ENCODE measurements at places on chromosomes 3 and 15.

GRCh38 chr3:41002104-41002503 is 197.2 kb upstream of the CTNNB1 start:
- DNase-seq = no peak

- DNase-seq = no peak
Measured at GRCh38 chr3:185837414-185837813, 12.6 kb upstream of the IGF2BP2 start.

DNA sequence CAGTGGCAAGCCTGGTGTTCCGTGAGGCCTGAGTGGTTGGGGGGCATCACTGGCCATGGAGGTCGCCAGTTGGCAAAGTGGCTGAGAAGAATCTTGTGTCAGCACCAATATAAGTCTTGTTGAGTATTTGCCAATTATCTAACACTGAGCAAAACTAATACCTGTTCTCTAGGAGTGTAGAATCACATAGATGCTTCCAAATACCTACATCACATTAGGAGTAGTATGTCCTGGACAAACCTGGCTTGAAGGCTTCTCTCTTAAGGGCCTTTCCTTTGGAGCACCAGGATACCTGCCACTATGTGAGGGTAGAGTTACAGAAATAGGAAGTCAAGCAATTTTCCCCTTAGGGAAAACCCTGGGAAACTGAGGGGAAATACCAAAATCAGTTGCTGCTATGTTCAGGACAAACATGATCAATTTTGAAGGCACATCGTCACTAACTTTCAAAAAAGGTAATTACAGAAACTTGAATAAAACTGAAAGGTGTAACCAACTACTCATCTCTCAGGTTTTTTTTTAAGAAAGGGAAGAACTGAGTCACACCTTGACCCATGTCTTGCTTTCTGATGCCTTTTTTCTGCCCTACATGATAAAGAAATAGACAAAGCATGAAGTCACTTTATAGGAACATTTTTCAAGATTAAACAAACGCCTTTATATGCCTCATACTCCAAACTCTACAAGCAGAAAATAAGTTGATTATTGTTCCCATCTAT is 100.4 kb downstream of the IMPG2 start:
- DNase-seq = no peak

GRCh38 chr15:71133747-71134472 is 18.6 kb downstream of the THSD4 start:
- no peak for DNase-seq

DNA sequence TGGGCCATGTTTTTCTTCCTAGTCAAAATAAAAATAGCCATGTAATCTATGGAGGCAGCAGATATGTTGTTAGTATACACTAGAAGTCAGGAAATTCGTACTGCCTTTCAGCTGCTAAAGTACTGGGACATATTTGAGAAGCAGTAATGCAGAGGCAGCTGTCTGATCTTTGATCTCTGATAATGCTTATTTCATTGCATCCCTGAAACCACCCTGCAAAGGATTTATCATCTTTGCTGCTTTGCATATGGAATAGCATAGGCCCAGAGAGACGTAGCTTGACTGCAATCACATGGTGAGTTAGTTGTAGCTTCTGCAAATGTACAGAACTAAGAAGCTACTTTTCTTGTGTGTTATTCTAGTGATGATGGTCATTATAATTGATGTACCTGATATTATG is 52.4 kb downstream of the RBM6 start:
- no peak for DNase-seq

- DNase-seq = no peak
Measured at GRCh38 chr3:132283440-132283839, 33.8 kb upstream of the ACP3 start.

DNA sequence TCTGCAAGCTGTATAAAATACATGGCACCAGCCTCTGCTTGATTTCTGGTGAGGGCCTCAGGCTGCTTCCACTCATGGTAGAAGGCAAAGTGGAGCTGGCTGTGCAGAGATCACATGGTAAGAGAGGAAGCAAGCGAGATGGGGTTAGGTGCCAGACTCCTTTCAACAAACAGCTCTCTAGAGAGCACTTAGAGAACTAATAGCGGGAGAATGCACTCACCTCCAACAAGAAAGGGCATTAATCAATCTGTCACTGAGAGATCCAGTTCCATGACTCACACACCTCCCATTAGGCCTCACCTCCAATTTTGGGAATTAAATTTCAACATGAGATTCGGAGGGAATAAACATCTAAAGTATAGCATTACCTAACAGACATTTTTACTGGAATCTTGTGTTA is 644.1 kb upstream of the ARRDC4 start:
- no peak for DNase-seq

GRCh38 chr15:83109532-83109931 is 2.1 kb downstream of the TM6SF1 start:
- no peak for DNase-seq

- no peak for DNase-seq
Measured at GRCh38 chr3:148796799-148797198, 30.8 kb upstream of the CPB1 start.

DNA sequence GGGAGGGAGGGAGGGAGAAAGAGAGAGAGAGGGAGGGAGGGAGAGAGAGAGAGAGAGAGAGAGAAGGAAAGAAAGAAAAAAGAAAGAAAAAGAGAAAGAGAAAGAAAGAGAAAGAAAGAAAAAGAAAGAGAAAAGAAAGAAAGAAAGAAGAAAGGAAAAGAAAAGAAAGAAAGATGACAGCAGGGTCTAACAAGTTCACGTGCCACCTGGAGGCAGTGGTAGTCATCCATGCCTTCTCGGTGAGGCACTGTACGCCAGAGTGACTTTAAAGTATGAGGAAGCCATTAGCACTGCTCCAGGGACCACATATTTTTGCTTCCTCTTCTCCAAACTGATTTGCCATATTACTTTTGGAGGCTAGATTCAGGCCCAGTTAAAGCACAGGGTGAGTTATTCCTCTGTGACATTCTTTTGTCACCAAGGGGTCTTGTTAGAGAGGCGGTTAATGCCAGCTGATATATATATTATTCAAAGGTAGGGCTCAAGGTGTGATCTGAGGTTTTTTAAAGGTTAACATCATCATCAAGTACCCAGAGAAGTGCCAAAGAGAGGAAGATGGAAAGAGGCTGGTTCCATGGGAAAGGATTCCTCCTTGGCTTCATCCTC is at the start of gene HTR3D:
TSS of gene HTR3D (plus strand) at position 556 of the 606 bp plus-strand sequence. CDS start at position 556, 0 bp downstream.
- DNase-seq = peak; percentile 81

GRCh38 chr15:101391431-101391830 is 96.4 kb upstream of the SNRPA1 start:
- no peak for DNase-seq

DNA sequence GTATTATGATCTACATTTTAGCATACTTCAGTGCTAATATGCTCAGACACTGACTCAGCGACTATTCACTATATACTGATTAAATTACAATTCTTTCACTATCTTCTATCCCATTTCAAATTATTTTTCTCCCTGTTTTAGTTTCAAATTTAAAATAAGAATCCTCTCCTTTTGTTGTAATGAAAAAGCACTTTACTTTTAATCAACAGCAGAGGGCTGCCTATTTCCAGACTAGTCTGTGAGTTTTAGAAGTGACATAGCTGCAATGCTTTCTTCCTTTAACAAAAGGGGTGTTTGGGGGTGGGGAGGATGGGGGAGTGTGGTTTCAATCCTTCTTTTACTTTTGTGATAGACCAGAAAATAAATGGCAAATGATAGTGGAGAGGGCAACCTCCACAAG is 2.4 kb downstream of the NEDD4 start:
- no peak for DNase-seq

DNA sequence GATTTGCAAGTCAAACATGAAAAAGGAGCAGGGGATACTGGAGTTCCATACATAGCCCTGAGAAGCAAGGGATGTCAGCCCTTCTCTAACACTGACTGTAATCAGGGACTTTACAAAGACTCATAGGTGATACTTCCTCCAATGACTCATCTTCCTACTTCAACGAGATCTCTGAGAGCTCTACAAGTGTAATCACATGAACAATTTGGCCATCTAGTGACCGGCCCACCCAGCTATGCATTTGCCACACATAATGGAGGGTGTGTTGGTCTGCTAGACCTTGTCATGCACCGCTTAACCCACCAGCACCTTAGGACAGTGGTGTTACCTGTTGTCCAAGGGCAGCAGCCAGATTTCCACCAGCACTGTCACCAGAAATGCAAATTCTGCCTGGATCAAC is 75.3 kb downstream of the NCEH1 start:
- DNase-seq = peak; percentile 35

GRCh38 chr3:152232001-152232400 is 36.7 kb upstream of the MBNL1 start:
- DNase-seq = no peak

- DNase-seq = peak; percentile 71
Measured at GRCh38 chr3:160006282-160007163, 17.9 kb downstream of the IL12A start.

- DNase-seq = no peak
Measured at GRCh38 chr15:77002954-77003912, 8.3 kb downstream of the PSTPIP1 start.

DNA sequence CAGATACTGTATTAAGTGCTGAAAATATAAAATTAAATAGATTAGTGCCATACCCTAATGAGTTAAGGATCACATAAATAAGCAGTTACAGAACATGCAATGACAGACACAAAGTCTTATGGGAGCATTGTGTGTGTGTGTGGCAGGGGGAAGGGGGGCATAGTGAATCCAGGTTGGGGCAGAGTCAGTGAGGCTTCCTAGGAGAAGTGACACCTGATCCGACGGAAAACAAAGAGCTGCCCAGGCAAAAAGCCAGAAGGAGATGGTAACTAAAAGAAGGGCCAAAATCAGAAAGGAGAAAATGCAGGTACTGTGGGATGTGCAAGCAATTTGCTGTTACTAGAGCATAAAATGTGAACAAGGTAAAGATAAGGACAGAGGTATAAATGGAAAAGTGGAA is 80.1 kb upstream of the CHRM5 start:
- DNase-seq = no peak

GRCh38 chr3:7707187-7707586 is 794.4 kb upstream of the LMCD1 start:
- no peak for DNase-seq
